ENCODE measurements at places on chromosomes 2 and 18. TPM values are rescaled to one million over a fixed set of nuclear protein-coding genes. Genes with fewer than 3 reads are reported as not detected.

The G6PC2 gene
- not detected for total RNA-seq

DNA sequence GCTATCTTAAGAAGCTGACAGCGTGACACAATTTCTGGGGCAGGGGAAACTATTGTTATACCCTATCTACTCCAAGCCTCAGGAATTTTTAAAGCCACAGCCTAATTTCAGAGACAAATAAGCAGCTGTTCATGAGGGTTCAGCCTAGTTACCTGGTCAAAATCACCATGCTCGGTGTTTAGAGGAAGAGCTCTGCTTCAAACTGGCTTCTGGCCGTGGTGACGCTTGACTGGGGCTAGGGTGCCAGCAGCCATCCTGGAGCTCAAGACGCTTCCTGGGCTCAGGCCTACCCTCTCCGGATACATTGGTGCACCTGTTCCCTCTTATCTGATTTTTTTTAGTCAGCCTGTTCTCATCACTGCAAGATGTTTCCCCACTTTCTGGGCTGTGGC, 41.7 kb downstream of the FRZB start:
- DNase-seq: no peak

The ESPNL gene
- total RNA-seq: 0.09 TPM

The FAM237A gene
- total RNA-seq: not detected

DNA sequence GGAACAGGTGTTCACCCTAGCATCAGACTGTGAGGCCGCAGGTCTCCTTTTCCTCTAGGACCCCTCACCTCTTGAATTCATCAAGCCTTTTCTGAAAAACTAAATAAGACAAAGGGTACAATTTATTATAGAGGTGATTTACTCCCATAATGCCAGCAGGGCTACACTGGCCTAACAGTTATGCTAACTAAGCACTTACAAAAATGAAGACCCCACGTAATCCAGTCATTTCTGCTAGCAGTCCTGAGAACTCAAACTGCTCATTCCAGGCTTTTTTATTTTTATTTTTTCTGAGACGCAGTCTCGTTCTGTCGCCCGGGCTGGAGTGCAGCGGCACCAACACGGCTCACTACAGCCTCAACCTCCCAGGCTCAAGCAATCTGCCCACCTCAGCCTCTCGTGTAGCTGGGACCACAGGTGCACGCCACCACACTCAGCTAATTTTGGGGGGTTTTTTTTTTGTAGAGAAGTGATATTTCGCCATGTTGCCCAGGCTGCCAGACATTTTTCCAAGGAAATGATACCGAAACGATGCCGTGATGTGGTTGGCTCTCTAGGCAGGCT, 14.2 kb downstream of the CAPG start:
- no peak for DNase-seq

- DNase-seq: no peak
These were observed 127.5 kb upstream of the TTC39C start for GRCh38 chr18:23887035-23887434.

DNA sequence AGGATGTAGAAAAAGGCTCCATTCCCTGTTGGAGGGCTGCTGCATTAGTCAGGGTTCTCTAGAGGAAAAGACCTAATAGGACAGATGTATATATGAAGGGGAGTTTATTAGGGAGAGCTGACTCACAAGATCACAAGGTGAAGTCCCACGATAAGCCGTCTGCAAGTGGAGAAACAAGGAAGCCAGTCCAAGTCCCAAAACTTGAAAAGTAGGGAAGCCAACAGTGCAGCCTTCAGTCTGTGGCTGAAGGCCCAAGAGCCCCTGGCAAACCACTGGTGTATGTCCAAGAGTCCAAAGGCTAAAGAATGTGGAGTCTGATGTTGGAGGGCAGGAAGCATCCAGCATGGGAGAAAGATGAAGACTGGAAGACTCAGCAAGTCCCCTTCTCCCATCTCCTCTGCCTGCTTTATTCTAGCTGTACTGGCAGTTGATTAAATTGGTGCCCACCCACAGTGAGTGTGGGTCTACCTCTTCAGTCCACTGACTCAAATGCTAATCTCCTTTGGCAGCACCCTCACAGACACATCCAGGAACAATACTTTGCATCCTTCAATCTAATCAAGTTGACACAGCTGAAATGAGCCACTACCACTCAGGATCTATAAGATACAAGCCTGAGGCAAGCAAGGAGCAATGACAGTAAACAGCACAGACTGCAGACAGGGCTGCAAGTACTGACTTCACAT, 30.0 kb upstream of the ATG16L1 start:
- no peak for DNase-seq

Data from lower lobe of right lung (tissue), 2 donors.